PC-3 (cell line): ENCODE measurements at places on chromosomes 3 and 15. TPM values are rescaled to one million over a fixed set of nuclear protein-coding genes. Genes with fewer than 3 reads are reported as not detected.

GABRG3 gene
- 0.11 and 2.0 TPM in 2 replicates for total RNA-seq

DNA sequence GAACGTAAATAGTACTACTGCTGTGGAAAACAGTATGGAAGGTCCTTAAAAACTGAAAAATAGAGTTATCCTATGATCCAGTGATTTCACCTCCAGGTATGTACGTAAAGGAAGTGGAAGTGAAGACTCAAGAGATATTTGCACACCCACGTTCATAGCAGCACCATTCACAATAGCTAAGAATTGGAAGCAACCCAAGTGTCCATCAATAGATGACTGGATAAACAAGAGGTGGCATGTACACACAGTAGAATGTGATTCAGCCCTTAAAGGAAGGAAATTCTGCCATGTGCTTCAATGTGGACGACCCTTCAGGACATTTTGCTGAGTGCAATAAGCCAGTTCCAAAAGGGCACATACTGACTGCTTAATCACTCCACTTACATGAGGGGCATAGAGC is 188.3 kb downstream of the APBA2 start:
- no peak overlapping the region for H3K27ac ChIP-seq
- peaks cover 9% of the 10 kb centered on the region; the same call in 1 of the 2 replicates for H3K4me1 ChIP-seq
- DNase-seq: peak; percentile 71
- no peaks in the 10 kb centered on the region for H3K27me3 ChIP-seq
- H3K4me3 ChIP-seq: no peak overlapping the region

- DNase-seq: no peak
- no peak overlapping the region for H3K4me3 ChIP-seq
- H3K27ac ChIP-seq: no peak overlapping the region
- 0 out of 2 replicates have a peak, but pooled peaks cover 3% of the 10 kb centered on the region for H3K27me3 ChIP-seq
Observed at GRCh38 chr3:60215946-60216345, 1035.3 kb downstream of the FHIT start.

- H3K27me3 ChIP-seq: no peaks in the 10 kb centered on the region
- DNase-seq: no peak
- H3K4me3 ChIP-seq: no peak overlapping the region
- no peaks in the 10 kb centered on the region; the same call in 1 of the 2 replicates for H3K4me1 ChIP-seq
- H3K27ac ChIP-seq: no peak overlapping the region
Observed at GRCh38 chr3:138199851-138200250, 12.8 kb downstream of the ARMC8 start.

DNA sequence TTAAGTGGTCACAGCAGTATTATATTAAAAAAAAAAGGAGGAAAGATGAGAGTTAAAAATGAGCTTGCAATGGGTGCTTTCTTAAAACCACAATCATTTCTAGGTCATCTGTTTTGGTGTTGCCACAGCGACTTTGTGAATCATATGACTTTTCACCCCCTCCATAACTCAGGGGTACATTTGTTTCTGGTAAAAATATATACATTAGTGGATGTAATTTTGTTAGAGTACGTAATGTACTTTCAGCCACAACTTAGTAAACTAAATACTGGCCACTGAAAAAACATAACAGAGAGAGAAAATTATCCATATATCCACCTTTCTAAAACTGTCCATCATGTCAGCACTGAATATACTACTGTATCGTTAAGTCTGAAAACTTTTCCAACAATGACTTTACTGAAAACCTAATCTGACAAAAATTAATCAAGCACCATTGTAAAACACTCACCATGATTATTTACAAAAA is 3.4 kb downstream of the ANKRD28 start:
- H3K4me3 ChIP-seq: peak overlapping the region; percentile 68
- peaks cover 48% of the 10 kb centered on the region for H3K4me1 ChIP-seq
- DNase-seq: peak; percentile 47
- H3K36me3 ChIP-seq: peaks cover 23% of the 10 kb centered on the region
- H3K27ac ChIP-seq: peak overlapping the region; percentile 94

PLCH1 gene
- 4.1 and 4.5 TPM in 2 replicates for total RNA-seq

DNA sequence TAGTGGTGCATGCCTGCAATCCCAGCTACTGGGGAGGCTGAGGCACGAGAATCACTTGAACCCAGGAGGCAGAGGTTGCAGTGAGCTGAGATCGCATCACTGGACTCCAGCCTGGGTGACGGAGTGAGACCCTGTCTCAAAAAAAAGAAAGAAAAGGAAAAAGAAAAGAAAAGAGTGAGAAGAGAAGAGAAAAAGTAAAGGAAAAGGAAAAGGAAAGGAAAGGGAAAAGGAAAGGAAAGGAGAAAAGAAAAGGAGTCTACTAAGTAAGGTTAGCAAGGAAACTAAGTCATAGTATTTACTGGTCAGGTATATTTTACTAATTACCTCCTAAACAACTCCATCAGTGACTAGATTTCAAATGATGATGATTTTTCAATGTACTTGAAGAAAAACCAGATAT is 198.3 kb downstream of the VPS13C start:
- H3K4me1 ChIP-seq: no peaks in the 10 kb centered on the region
- H3K27me3 ChIP-seq: no peaks in the 10 kb centered on the region
- no peak overlapping the region for H3K4me3 ChIP-seq
- H3K36me3 ChIP-seq: no peaks in the 10 kb centered on the region
- no peak for DNase-seq

DNA sequence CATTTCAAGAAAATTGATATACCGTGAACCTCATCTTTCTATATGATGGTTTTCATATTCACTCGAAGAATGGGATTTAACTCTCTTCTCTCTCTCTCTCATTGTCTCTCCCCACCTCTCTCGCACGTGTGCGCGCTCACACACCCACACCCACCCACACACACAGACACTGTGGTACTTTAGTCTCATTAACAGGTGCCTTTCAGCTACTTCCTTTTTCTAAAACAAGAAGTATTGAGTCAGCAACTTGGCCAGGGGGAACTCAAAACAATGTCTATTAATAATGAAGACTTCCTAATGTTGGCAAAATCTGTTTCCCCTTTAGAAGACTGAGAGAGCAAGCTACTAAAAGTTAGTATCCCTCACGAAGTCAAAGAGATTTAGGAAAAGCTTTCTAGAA is 150.7 kb downstream of the TMCO5A start:
- no peak overlapping the region for H3K4me3 ChIP-seq
- peaks cover 14% of the 10 kb centered on the region for H3K4me1 ChIP-seq
- DNase-seq: no peak
- H3K27me3 ChIP-seq: no peaks in the 10 kb centered on the region
- H3K27ac ChIP-seq: no peak overlapping the region

DNA sequence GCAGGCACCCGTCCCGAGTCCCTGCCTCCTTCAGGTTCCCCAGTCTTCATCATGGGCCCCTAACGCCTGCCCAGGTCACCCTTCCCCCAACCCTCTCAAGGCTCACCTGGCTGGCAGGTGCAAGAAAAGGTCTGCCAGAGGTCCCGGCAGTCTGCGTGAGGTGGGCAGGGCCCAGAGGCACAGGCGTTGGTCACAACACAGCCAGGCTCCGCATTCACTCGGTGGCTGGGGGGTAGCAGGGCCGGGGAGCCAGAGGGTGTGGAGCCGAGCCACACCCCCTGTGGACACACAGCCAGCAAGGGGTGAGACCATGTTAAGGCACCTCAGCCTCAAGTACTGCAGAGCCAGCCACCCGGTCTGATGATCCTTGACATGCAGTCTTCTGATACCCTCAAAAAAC is 10.9 kb downstream of the CELSR3 start:
- H3K36me3 ChIP-seq: no peaks in the 10 kb centered on the region
- H3K4me3 ChIP-seq: no peak overlapping the region
- DNase-seq: no peak
- no peak overlapping the region for H3K27ac ChIP-seq
- H3K27me3 ChIP-seq: no peaks in the 10 kb centered on the region
- no peaks in the 10 kb centered on the region for H3K4me1 ChIP-seq

- peak; percentile 98 for DNase-seq
- H3K4me1 ChIP-seq: peaks cover 28% of the 10 kb centered on the region
- H3K4me3 ChIP-seq: no peak overlapping the region
Observed at GRCh38 chr15:63332367-63333124, 49.1 kb downstream of the CA12 start.

PLSCR4 gene
- 0.69 and 0.84 TPM in 2 replicates for total RNA-seq
